ENCODE measurements at places on chromosomes 1 and 21.

GRCh38 chr1:164660775-164661174 is 101.8 kb downstream of the PBX1 start:
- no peak for DNase-seq

GRCh38 chr1:200967693-200968468 is 55.6 kb downstream of the KIF21B start:
- no peak for DNase-seq

DNA sequence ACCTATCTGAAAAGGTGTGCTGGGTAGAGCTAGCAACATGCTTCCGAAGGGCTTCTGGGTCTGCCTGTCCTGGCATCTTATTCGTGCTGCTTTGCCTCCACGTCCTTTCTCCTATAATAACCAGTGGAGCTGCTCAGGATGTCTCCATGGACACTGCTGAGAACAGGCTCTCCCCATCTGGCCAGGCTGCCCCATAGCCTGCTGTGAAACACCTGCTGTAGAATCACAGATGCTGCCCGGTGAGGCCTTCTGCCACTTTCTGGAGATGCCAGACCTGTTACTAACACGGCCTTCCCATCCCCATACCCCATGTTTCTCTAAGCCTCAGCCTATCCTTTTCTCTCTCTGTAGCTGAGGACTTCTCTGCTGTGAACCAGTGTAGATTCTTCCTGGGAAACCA is 120.5 kb downstream of the IER5 start:
- no peak for DNase-seq

DNA sequence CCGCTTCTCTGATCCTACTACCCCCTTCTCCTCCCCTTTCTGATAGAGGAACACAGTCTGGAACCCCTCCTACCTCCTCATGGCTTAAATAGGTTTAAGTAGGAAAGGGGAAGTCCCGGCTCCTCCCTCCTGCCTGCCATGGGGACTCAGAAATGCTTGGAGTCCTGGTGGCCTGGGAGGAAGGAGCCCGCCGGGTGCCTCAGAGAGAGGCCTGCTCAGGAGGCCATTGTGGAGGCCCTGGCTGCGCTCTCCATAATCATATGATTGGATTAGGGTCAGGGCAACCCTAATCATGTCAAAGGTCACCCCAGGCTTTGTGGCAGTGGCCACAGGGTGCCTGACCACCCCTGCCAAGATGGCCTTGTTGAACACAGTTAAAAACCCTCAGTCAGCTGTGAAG is 29.0 kb downstream of the WNT3A start:
- no peak for DNase-seq

- no peak for DNase-seq
Measured at GRCh38 chr1:89547563-89548116, 23.0 kb downstream of the LRRC8B start.

Data from activated CD4-positive, alpha-beta T cell treated with anti-CD3 and anti-CD28 coated beads, Interleukin-2, amount 50 U/mL, for 1 hour (primary cell).